ENCODE measurements at places on chromosomes 16 and 17.

DNA sequence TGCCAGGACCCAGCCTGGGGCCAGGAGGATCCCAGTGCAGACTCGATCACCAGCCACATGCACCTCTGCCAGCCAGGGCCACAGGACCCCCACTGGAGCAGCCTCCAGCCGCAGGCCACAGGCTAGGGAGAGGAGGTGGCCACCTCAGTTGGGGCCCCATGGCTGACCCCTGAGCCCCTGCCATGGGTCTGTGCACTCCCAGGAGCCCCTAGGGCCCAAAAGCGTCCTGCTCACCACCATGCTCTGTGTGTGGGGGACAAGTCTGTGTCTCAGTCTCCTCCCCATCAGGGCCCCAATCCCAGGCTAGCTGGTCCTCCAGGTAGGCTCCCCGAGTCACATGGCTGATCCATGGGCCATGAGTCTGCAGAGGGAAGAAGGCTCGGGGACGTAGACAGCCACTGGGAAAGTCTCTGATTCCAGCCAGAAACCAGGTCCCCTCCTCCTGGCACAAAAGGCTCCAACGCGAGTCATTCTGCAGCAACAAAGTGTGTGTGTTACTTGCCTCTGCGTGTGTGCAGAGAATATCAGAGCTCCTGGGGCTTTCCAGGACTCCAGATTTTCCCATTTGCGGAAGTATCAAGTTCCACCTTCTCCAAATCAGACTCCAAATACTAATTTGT, 6.1 kb upstream of the PRSS8 start:
- DNase-seq: peak; percentile 41

- no peak for DNase-seq
Observed at GRCh38 chr17:18315562-18315922, 449 bp downstream of the SMCR8 start.

- DNase-seq: peak; percentile 76
Observed at GRCh38 chr17:29412780-29413565, 22.8 kb downstream of the TAOK1 start.

- DNase-seq: no peak
Observed at GRCh38 chr16:89004209-89004831, 27.3 kb upstream of the CBFA2T3 start.

- no peak for DNase-seq
Observed at GRCh38 chr16:87582966-87583325, 19.4 kb upstream of the JPH3 start.

GRCh38 chr16:15650698-15651171, 690 bp downstream of the NDE1 start:
- DNase-seq: no peak

DNA sequence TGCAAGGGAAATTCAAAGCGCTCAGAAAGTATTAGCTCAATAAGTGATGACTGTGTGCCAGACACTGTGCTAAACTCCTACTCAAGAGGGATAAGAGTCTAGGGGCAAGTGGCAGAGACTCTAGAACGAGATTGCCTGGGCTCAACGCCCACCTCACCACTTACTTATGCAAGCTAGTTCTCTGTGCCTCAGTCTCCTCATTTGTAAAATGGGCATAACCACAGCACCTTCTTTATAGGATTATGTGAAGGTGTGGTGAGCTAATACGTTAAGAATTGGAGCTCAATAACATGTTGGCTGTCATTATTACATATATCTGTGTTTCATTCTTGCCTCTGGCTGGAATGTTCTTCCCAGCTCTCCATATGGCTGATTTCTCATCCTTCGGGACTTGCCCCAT, 15.4 kb downstream of the DEXI start:
- DNase-seq: no peak

DNA sequence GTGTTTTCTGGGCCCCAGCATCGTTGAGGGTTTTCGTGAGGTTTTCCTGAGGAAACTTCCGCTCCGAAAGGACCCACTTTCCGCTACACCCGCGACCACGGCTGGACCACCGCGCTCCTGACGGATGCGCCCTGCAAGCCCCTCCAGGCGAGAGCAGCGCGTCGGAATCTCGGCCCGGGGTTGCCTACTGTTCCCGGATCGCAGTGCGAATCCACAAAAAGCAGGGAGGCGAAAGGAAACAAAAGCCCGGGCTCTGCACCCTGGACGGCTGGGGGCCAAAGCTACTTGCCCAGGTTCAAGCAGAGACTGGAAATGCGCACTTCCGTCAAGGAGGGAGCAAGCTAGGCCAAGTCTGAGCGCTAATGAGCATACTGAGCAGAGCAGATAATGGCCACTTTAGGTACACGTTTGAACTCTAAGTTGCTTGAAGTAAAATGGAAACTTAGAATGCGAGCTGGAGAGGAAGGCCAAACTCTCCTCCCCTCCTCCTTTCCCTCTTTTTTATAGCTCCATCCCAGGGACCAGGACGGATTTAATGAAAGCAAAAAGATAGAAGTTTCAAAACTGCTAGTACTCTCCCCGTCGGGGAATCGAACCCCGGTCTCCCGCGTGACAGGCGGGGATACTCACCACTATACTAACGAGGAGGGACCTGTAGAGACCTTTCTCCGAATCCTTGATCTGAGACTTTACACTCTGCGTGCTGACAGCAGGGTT, 11.4 kb upstream of the AURKB start:
- DNase-seq: peak; percentile 67

GRCh38 chr17:49362723-49363117, 670 bp upstream of the ZNF652 start:
- no peak for DNase-seq

DNA sequence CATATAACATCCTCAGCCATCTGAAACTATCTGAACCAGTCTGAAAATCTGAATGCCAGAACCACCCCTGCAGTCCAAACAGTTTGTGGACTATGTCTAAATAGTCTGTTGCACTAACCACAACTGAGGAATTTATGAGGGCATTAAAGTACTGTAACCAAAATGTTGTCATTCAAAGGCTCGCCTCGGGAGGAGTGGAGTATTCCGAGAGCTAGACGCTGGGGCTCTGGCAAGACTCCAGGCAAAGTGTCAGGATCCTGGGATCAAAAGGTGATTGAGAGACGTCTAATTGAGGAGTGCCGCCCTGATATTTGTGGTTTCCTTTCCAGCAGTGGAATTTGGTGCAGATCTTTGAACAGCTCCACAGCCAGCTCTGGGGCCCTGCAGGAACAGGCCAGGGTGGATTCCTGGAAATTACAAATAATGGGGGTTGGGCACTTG, 142.9 kb upstream of the MYOCD start:
- peak; percentile 80 for DNase-seq

DNA sequence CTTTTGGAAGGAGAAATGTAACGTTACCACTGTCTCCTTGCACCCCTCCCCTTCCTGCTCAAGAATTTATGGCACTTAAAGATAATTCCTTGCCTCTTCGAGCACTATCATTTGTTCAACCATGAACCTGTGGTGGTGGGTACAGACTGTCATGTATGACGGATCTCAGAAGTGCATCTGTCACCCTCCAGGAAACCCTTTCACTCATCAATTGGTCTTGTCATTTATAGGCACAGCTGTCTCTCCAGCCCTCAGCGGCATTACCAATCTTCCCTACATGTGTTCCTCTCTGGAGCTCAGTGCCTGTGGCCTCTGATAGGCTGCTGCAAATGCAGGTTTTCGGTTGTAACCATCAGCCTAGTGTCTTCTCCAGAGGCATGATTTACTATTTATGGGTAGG, 15.0 kb downstream of the CNTNAP4 start:
- no peak for DNase-seq

GRCh38 chr17:43570518-43570928, 24.4 kb upstream of the ETV4 start:
- no peak for DNase-seq

GRCh38 chr17:13035420-13035819, 17.6 kb upstream of the ELAC2 start:
- DNase-seq: no peak

GRCh38 chr17:66740226-66740625, 94.7 kb upstream of the CACNG5 start:
- DNase-seq: no peak

DNA sequence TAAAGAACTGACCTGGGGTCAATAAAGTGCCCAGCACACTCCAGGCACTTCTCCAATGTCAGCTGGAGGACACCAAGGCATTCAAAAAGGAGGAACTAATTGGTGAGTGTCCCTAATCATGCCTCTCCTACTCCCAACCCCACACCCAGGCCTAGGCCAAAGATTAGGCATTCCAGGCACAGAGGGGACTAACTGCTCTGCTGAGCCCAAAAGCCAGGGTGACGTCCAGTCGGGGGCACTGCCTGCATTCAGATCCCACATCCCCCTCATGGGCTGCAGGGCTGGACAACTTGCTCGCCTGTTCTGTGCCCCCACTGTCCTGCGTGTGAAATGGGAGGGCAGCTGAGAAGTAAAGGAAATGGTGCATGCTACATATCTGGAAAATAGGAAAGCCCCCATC, 115.4 kb downstream of the DYNLRB2 start:
- DNase-seq: no peak

DNA sequence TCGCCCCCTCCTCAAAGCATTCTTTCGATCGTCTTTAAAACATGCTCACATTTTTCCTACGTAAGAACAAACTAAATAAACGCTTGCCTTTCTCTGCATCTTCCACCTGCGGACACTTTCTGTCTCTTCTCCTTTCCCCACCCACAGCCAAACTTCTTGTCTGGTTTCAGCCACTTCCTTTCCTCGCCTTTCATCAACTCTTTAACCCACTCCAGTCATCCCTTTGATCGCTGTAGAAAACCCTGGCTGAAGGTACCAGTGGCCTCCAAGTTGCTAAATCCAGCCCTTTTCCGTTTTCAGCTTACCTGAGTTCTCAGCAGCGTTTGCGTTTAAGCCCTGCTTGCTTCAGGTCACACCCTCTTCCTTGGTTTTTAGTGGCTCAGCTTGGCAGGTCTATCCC, 483 bp downstream of the RPA1 start:
- no peak for DNase-seq

GRCh38 chr17:49691086-49691676, 13.3 kb upstream of the SPOP start:
- DNase-seq: peak; percentile 95

DNA sequence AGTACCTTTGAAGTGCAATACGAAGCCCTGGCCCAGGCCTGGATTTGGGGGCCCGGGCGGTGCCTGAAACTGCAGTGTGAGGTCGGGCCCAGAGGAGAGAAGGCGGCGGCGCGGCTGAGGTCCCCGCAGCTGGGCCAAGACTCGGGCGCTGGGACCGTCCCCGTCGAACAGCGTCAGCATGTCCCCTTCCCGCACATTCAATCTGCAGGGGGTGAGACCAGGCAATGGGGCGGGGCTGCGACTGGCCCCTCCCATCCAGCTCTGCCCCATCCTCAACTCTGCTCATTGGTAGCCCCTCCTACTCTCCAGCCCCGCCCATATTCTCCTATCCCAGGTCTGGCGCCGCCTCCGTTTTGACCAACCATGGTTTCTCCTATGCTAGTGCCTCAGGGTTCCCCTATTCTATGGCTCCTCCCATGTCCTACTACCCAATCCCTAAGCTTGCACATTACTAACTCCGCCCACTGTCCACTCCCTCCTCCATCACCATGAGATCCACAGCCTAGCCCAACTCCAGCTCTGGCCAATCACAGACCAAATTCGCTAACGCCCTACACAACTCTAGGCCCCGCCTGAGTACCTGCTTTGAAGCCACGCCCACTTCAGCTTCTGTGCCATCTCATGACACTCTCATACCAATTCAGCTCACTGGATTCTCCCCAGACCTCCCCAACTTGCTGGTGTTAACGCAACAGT, 14.4 kb upstream of the CDIPT start:
- no peak for DNase-seq

GRCh38 chr16:12405089-12405488, 398.6 kb downstream of the CPPED1 start:
- DNase-seq: no peak

- no peak for DNase-seq
Observed at GRCh38 chr16:970766-971581, at the start of gene LMF1. Gene LMF1 (minus strand): TSS chr16:970984. CDS start chr16:970980, 4 bp downstream.

DNA sequence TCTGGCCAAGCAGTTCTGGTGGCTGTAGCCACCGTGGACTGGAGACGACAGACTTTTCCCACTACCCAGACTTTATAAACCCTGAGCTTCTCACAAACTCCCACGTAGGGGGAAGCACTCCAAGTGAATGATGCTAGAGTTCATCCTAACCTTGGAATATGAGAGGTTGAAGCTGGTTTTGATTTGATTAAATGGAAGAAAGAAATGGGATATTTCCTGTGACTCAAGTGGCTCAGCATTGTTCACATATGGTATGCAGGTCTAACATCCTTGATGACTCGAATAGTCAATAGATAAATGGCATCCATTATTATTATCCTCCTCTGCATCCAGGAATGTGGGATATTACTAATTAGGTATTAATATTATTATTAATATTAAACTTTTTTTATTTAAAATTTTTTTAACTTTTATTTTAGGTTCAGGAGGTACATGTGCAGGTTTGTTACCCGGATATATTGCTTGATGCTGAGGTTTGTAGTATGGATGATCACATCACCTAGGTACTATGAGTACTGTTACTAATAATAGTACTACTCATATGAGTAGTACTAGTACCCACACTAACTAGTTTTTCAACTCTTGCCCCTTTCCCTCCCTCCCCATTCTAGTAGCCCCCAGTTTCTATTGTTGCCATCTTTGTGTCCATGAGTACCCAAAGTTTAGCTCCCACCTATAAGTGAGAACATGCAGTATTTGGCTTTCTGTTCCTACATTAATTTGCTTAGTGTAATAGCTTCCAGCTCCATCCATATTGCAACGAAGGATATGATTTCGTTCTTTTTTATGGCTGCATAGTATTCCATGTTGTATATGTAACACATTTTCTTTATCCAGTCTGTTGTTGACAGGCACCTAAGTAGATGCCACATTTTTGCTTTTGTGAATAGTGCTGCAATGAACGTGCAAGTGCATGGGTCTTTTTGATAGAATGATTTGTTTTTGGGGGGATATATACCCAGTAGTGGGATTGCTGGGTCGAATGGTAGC, 22.9 kb downstream of the PIK3R6 start:
- DNase-seq: no peak

DNA sequence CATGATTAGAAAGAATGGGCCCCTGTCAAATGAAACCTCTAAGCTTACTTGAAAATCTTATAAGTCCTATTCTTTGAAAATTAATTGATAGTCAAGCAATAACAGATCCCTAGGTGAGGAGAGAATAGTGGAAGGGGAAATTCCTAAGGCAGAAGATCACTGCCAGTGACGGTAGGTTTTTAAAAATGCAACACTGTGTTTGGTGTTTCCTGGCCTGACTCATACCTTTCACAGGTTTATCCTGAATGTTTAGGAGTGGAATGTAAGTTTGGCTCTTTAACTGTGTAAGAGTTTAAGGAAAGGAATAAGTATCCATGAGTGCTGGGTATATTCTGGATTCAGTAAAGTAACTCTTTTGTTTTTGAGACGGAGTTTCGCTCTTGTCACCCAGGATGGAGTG, 23.8 kb downstream of the HAPSTR1 start:
- DNase-seq: no peak

DNA sequence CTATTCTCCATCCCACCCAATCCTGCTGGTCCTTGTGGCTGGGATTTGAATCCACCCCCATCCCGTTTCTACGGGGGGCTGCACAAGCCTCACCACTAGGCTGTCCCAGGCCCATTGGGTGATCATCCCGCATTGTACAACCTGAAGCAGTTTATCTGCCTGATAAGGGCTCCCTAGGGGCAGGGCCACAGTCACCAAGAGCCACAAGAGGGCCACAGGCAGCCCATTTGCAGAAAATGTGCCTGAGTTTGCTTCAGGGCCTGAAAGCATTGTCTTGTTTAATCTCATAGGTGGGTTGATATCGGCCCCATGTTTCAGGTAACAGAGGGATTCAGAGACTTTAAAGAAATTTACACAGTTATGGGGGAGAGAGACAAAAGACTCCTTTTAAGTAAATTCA, 245.0 kb downstream of the CPPED1 start:
- no peak for DNase-seq

GRCh38 chr16:71384073-71384724, 25.7 kb downstream of the CALB2 start:
- no peak for DNase-seq

- no peak for DNase-seq
Observed at GRCh38 chr16:521381-522210, 5.9 kb upstream of the CAPN15 start.
